ENCODE measurements at places on chromosomes 3 and 15. TPM values are rescaled to one million over a fixed set of nuclear protein-coding genes. Genes with fewer than 3 reads are reported as not detected.

The SLC28A2 gene
- total RNA-seq, result not detected

The P2RY1 gene
- 21.1 TPM for total RNA-seq

The RAF1 gene
- total RNA-seq, result 58.0 TPM

The LSAMP gene
- under 0.01 TPM for total RNA-seq

The CEMIP gene
- 0.85 TPM for total RNA-seq

The IL17RD gene
- 2.1 TPM for total RNA-seq

The CDHR4 gene
- not detected for total RNA-seq

The GOLIM4 gene
- total RNA-seq, result 23.1 TPM

The SOX14 gene
- not detected for total RNA-seq

The BCHE gene
- total RNA-seq, result 0.85 TPM

The ST3GAL6 gene
- 5.8 TPM for total RNA-seq

Measured in tracheal epithelial cell (primary cell).